ENCODE measurements at places on chromosomes 2 and 18. TPM values are rescaled to one million over a fixed set of nuclear protein-coding genes. Genes with fewer than 3 reads are reported as not detected.

Gene SERPINB3
- not detected for total RNA-seq

Gene PTRHD1
- 42.3 TPM for total RNA-seq

Gene RNF152
- not detected for total RNA-seq

Gene FAM110C
- 0.30 TPM for total RNA-seq

Gene ASPRV1
- total RNA-seq = 1.2 TPM

Gene LPIN1
- total RNA-seq = 60.0 TPM

Gene IL36RN
- not detected for total RNA-seq

Gene MPP4
- not detected for total RNA-seq

Gene LRRC30
- not detected for total RNA-seq

Gene ILKAP
- 55.5 TPM for total RNA-seq

Gene CD302
- total RNA-seq = 0.29 TPM

Gene KIF5C
- 2.9 TPM for total RNA-seq

Gene KCNE4
- total RNA-seq = not detected

Gene PCARE
- not detected for total RNA-seq

Gene MDH1B
- 0.10 TPM for total RNA-seq

Gene ERMN
- total RNA-seq = 3.5 TPM

Gene TLX2
- 0.63 TPM for total RNA-seq

Gene AMER3
- total RNA-seq = not detected

Gene RAX
- total RNA-seq = not detected

Gene IWS1
- total RNA-seq = 42.4 TPM

Gene RHBDD1
- total RNA-seq = 34.7 TPM

Gene BUB1
- 85.8 TPM for total RNA-seq

Gene TPO
- not detected for total RNA-seq

Gene PDE1A
- not detected for total RNA-seq

Gene CD8B2
- 0.08 TPM for total RNA-seq

Gene TTN
- 11.6 TPM for total RNA-seq

Gene REG1A
- not detected for total RNA-seq

Gene GPR45
- not detected for total RNA-seq

Gene RALBP1
- total RNA-seq = 45.8 TPM

Gene ZNF512
- 40.8 TPM for total RNA-seq

Gene C2orf15
- total RNA-seq = 0.79 TPM

Gene GDF7
- total RNA-seq = not detected

Gene HOXD10
- total RNA-seq = not detected

Gene ROCK2
- total RNA-seq = 21.2 TPM
